ENCODE measurements at places on chromosomes 11 and 22.

- no peak for DNase-seq
Observed at GRCh38 chr11:134223121-134223520, 646 bp downstream of the NCAPD3 start.

- peak; percentile 31 for DNase-seq
Observed at GRCh38 chr11:116310226-116310625, 462.6 kb downstream of the BUD13 start.

DNA sequence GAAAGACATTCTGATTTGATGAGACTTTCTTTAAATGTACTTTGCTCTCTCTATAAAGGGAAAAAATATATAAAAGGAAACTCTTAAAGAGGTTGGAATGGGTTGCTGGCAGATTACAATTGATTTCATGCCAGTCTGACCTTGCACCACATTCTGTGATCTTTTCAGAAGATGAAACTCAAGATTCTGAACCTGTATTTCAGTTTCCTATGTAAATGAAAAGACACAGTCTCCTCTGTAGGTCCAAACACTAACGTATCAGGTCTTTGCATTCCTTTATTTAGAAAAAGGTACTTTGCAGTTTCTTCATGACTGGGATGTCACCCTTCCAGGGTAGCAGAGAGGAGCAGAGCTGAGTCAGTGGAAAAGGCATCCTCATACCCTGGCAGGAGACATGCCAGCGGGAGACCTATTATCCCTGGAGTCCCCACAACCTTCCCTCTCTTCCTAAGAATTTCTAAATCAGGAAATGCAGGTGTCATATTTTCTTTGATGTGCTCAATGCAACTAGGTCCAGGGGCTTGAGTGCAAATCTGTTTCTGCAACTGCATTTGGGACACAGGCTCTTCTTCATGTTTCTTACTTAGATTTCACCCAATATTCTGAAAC lies 282.6 kb downstream of the CADM1 start:
- DNase-seq = no peak

GRCh38 chr22:19193879-19194278 lies 15.3 kb upstream of the SLC25A1 start:
- DNase-seq = no peak

DNA sequence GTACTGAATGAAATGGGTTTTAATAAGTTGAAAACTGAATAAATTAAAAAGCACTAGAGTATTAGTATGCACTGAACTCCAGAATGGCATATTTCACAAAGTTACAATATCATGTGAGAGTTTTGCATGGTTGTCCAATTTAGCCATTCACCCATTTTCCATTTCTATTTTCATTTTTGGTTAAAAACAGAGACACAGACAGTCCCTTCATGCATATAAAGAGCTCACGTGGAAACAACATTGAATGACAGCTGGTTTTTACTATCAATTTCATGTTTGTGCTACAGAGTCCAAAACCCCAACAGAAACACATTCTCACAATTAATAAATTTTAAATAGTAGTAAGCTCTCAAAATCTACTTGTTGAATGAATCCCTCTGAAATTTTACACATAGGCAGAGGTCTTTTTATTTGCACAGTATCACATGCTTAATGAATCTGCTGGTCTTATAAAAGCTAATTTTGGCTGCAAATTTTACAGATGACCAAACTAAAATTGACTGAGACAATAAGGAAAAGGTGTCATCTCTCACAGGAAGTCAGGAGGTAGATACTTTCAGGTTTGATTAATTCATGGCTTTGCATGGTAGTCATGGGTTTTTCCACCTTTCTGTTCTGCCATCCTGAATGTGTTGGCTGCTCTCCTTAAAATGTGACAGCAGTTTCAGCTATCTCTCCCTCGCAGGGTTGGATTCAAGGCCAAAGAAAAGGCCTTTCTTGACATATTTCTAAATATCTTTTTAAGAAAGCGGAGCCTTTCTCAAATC lies 20.6 kb upstream of the DDI1 start:
- DNase-seq = no peak

GRCh38 chr11:69666261-69666660 lies 8.9 kb downstream of the LTO1 start:
- no peak for DNase-seq

GRCh38 chr22:37765953-37766576 lies 41.7 kb upstream of the GCAT start:
- DNase-seq = no peak

DNA sequence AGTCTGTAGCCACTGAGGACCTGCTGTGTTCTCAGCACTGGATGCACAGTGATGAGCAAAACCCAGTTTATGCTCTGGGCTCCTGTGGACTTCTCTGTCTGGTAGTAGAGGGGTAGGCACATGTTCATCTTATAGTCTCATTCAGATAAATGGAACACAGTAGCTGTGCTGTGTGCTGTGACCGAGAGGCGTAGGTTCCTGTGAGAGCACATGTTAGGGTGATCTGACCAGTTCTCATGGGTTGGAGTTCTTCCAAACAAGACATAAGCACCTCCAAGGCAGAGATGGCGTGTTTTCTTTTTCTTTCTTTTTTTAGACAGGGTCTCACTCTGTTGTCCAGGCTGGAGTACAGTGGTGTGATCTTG lies 154.8 kb upstream of the RASSF10 start:
- DNase-seq = no peak

GRCh38 chr11:31995525-31996094 lies 95.3 kb upstream of the RCN1 start:
- DNase-seq = no peak

DNA sequence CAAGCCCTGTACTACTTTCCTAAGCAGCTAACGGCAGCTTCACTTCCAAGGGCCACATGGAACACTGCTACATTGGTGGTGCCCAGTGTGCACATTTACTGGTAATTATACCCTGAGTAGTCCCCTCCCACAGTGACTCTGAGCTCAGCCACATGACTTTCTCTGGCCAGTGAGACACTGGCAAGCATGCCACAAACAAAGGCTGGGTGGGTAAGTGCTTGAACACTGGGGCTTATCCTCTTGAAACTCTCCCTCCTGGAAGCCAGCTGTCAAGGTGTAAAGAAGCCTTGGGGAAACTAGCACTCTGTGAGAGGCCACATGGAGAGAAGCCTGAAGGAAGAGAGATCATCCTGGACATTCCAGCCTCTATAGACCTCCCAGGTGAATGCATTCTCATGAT lies 54.4 kb upstream of the DRD2 start:
- no peak for DNase-seq

GRCh38 chr22:37241351-37242142 lies 2.5 kb downstream of the RAC2 start:
- DNase-seq = no peak

DNA sequence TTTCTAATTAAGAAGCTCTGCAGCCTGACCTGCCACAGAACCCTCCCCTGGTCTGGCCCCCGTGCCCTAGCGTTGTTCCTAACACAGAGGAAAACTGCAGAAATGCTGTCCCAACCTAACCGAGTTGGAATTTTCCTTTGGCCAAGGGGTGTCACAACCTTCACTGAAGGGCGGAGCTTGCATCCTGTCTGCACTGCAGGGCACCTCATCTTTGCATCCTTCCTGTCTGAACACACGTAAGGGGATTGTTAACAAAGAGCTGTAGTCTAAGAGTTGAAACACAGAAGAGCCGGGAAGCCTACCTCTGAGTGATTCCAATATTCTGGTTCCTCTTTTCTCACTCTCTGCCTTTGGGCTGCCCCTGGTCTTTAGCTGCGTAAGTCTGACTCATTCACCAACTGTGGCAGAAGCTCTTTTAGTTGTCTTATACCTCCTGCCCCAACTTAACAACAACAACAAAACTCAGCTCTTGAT lies 1.6 kb downstream of the DIXDC1 start:
- DNase-seq = no peak

DNA sequence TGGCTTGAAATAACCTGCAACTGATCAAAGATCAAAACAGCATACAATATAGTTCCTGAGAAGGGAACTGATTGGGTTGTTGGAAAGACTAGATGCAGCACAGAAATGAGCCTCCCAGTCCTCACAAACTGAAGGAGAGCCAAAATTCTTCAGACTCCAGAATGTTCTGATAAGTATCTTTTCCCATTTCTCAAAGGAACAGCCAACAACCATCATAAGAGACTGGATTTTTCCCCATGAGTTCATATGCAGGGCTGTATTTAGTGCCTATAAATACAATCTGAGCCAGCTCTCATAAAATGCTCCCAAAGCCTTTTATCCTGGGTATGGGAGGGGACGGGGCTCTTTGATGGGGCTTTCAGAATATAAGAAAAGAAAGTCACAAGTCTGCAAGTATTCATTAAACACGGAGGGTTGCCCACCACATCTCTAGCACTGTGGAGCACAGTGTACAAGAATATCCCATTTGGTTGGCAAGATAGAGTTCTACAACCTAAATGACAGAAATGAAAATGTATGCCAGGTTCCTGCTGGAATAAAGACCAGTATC lies 50.7 kb upstream of the LYVE1 start:
- no peak for DNase-seq

- no peak for DNase-seq
Observed at GRCh38 chr11:114972105-114972504, 293.8 kb downstream of the NXPE2 start.

DNA sequence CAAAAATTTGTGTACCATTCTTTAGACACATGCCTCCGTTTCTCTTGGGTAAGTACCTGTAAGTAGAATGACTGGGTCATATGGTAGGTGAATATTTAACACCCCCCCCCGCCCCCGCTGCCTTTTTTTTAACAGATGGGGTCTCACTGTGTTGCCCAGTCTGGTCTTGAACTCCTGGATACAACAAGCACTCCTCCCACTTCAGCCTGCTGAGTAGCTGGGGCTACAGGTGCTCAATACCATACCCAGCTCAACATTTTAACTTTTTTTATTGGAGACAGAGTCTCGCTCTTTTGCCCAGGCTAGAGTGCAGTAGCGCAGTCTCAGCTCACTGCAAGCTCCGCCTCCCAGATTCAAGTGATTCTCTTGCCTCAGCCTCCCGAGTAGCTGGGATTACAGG lies 32.5 kb downstream of the CECR2 start:
- no peak for DNase-seq

DNA sequence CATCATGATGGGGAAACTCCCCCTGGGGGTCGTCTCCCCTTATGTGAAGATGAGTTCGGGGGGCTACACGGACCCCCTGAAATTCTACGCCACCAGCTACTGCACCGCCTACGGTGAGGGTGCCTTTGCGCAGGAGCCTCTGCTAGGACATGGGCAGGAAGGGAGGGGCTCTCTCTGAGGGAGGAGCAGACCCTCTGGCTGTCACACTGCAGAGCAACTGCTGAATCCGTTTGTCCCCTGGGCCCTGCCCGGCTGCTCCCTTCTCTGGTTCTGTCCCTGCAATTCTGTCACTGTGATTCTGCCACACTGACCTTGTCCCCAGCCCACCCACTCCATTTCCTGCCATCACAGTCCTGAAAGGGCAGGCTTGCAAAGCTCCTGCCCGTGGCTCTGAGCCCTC lies 26.7 kb upstream of the LRRC10B start:
- no peak for DNase-seq

All from right renal pelvis (tissue), 4 donors.